ENCODE measurements at places on chromosomes 2 and 18.

DNA sequence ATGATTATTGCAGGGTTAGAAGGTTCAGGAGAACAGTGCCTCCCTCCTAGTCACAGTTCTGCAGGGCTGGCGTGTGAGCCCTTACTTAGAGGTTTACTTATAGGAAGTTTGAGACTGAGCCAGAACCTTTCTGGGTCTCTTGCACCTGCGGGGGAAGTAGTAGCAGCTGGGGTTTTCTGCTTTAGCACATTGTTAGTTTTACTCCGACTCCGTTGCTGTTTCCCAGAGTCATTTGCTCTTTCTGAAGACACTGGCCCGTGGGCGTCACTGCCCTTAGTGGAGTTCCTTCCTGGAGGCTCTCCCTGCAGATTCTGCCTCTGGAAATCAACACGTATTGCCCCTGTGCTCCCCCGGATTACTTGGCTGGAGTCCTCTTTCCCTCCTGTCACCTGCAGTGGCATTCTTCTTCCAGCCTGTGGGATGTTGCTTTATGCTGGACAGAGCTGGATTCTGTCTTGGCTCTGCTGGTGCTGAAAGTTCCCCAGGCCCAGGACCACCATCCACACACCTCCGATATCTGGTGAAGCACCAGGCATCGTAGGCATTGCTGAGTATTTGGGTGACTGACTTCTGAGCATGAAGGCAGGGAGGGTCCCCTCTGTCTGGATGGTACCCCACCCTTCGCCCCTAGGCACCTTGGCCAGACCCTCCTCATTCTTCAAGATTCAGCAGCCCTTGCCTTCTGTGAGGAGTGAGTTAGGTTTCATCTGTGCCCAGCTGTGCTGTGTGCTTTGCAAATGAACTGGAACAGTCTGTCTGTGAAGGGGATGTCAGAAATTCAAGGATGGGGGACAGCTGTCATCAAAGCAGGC lies 51.7 kb downstream of the AGAP1 start:
- DNase-seq, result no peak

DNA sequence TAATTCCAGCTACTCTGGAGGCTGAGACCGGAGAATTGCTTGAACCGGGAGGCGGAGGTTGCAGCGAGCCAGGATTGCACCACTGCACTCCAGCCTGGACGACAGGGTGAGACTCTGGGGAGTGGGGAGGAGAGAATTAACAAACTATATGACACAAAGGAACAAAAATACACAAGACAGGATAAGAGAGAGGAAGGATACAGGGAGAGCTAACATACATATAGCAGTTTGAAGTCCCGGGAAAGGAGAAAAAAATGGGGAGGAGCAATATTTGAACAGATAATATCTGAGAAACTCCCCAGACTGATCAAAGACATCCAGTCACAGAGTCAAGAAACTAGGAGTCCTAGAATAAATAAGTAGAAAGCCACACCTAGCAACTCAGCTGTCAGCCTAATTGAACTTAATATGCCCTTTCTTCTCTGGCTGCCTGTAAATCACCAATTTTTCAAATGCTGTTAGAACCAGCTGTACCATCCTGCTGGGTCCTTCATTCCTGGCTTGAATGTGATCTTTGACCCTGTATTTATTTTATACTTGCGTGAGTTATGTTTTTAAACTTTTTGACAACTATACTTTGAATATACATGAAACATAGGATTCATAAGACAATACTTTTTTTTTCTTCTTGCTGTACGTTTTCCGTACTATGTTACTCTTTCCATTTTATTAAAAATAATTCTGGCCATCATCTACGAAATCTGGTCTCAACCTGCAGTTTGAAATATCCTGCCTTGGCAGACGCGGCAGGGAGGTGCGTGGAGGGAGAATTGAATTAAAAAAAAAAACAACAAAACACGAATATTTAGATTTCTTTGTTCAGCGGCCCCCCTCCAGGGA lies 876 bp upstream of the CYP27A1 start:
- no peak for DNase-seq

GRCh38 chr2:3483986-3484960 lies 35.1 kb downstream of the ADI1 start:
- DNase-seq, result no peak

DNA sequence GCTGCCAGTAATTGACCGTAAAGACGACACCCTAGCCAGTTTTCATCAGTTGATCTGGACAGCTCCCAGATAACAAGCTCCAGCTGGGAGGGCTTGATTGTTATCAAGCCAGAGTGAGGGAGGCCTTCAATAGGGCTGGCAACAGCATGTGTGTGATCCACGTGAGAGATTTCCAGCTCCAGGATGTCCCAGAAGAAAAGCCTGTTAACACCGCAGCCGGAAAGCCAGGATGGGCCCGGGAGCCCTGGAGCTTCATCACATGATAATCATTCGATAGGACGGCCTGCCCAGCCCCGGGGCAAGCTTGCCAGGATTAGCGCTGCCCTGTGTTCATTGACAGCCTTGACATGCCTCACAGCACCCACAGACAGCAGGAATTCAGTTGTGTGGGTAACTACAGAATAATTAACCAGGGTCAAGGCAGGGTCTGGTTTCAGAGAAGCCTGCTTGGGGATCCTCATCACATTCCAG lies 182.5 kb downstream of the C1D start:
- DNase-seq, result no peak

DNA sequence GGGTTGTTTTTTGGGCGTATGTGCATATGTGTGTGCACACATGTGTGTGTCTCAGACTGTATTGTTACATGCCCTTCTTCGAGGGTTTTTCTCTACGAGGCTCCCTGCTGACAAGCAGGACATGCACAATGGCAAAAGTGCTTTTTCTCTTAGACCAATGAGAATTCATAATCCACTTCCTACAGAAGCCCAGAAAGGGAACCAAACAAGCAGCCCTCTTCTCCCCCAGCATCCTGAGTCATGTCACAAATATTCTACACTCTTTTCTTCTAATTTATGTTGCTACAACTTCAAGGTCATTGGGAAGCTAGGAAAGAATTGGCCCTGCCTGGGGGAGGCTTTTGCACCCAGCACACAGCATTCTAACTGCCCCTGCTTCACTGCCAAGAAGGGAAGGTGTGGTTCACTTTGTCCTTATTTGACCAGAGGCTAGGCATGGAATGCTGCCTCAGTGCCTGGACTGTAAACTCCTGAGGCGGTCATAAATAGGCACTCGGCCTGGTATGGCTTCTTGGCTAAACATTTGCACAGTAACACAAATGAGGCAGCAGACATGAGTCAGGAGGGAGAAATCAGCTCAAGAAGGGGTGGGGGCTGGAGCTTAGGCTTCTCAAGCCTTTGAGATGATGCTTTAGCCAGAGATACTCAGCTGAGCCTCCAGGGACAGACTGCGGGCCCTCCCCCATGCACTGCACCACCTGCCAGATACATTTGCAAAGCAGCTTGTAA lies 92.7 kb upstream of the KLF7 start:
- DNase-seq, result no peak

Data from stimulated activated CD8-positive, alpha-beta memory T cell treated with anti-CD3 and anti-CD28 coated beads, Interleukin-4, amount 100 ng/mL, for 4 hours (primary cell).